Stimulated activated CD4-positive, alpha-beta T cell treated with anti-CD3 and anti-CD28 coated beads, Interleukin-12 subunit alpha, Interleukin-12 subunit beta, amount 100 ng/mL, for 4 hours (primary cell): ENCODE measurements at places on chromosomes 7 and 10.

- DNase-seq: no peak
These were observed 17.5 kb downstream of the GBF1 start for GRCh38 chr10:102262744-102263370.

DNA sequence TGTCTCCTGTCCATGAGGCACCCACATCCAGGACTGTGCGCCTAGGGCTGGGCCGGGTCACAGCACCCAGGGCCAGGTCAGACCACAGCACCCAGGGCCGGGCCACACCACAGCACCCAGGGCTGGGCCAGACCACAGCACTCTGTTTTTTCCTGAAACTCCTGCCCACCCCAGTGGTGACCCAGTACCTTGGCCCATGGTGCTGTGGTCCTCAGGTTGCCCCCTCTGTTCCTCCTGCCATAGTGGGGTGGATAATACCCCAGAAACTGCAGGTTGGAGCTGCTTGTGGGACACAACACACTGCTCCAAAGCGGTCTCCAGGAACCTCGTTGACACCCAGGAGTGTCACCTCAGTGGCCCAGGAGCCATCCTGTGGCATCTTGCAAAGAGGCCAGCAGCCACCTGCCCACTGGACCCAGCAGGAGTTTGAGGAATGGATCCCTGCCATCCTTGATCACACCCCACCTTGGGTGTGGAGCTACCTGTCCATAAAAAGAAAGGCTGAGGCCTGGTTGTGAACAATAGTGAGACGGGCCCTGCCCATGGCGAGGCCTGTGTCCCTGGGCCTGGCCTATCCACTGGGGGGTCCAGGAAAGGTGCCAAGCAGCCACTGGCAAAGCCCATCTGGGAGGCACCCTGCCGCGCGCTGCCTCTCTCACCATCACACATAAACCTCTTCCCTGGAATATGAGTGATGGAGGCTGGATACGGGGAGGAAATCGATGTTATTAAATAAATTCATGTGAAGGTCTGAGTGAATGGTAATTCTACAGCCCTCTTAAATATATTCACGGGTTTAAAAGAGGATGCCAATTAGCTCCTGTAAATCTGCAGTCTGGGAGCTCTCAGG lies 89.0 kb downstream of the NKX6-2 start:
- DNase-seq: no peak

- DNase-seq: no peak
These were observed 62.2 kb downstream of the ARHGAP22 start for GRCh38 chr10:48542471-48543181.

- DNase-seq: no peak
These were observed 213.5 kb downstream of the LHFPL3 start for GRCh38 chr7:104541897-104542296.

- DNase-seq: no peak
These were observed 196.3 kb downstream of the TNS3 start for GRCh38 chr7:47385536-47386125.

GRCh38 chr10:101218351-101219138 lies 10.7 kb downstream of the LBX1 start:
- no peak for DNase-seq

DNA sequence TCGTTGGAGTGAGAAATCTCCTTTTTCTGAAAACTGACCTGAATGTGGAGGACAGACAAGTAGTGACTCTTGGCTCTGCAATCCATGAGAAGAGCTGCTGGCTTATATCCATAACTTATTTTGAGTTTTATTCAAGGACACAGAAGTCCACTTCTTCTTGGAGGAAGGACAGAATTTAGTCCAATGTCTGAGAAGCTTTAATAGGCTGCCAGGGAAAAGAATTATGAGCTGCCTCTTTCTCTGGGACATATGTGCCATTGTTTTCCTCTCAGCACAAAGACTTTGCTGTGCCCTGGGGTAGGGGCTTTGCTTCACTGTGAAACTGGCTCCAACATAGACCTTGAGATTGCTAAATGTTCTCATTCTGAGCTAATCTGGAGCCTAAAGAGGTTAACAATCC lies 20.5 kb upstream of the AOC1 start:
- no peak for DNase-seq

DNA sequence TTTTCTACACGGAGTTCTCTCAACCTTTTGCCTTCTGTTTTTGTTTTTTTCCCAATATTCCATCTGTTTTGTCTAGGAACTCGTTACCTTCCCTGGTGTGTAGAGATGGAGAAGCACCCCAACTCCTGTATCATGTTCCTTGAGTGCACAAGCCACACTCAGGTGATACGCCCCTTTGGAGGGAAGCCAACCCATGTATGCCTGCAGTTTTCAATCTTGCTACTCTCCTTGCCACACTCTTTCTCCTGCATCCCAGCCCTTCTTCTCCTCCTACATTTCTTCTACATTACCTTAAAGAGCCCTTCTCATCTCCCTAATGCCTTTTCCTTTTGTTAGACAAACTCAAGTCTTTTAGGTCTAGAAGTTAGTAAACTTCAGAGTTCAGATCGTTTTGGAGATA lies 10.2 kb upstream of the SP4 start:
- no peak for DNase-seq

GRCh38 chr10:119112056-119112455 lies 8.1 kb downstream of the DENND10 start:
- DNase-seq: no peak

DNA sequence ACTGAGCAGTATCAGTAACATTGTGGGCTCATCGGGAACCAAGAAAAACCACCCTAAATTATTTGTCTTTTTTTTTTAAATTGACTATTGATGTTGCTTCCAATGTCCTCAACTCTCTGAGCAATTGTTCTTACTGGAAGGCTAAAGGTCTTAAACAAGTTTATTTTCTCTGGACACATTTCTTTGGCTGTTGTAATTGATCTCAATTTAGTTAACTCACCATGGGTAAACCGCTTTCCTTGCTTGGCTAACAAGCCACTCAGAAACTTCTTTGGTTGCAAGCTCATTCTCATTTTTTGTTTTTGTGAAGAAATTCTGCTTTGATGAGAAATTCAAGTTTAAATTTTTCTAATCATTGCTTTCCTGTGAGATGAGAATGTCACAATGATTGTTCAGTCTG lies 25.5 kb downstream of the CCDC71L start:
- DNase-seq: no peak

- no peak for DNase-seq
These were observed 673.4 kb downstream of the AUTS2 start for GRCh38 chr7:70271617-70272081.

DNA sequence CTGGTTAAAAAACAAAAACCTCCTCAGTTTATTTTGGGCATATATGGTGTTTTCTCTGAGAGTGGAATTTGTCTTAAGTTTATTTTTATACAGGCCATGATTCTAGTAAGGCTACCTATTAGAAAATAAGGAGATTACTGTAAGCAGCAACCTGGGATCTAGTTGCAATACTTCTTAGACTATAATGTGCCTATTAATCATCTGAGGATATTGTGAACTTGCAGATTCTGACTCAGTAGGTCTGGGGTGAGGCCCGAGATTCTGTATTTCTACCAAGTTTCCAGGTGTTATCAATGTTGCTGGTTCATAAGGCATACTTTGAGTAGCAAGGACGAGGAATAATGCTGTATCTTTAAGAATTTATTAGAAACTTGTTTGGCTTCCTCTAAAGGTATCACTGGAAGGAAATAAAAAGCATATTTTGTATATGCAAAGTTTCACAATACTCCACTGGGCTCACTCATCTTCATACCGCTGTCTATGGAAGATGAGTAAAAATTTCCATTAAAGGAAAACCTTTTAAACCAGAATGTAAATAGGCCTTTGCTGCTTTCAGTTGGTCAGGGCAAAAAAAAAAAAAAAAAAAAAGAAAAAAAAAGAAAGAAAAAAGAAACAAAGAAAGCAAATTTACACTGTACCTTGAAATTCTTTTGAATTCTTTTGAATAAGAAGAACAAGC lies 105.8 kb downstream of the BMPER start:
- DNase-seq: no peak

DNA sequence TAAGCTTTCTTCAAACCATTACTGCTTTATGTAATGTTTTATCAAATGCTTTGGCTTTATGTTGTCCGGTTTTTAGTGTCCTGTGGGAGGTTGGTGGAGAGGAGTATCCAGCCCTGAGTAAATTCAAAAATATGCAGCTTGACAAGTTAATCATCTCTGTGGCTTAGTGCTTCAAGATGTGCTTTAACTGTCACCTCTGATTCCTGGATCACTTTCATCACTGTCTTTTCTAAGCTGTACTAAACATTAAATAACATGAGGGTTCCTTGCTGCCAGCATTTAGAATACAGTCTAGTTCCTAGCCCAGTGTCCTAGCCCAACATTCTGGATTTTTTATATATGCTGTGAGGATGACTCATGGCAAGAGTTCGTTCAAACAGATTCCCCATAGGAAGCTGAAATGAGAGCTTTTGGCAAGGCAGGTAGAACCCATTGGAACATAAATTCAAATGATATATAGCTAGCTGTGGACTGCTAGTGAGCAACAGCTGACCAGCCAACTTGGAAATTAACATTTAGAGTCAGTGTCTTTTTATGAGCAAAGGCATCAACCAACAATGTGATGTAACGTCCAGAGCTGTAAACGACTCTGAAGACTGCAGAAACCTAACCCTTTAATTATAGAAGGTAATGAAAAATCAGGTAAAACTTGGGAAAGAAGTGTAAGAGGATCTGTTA lies 80.6 kb upstream of the OIT3 start:
- no peak for DNase-seq

DNA sequence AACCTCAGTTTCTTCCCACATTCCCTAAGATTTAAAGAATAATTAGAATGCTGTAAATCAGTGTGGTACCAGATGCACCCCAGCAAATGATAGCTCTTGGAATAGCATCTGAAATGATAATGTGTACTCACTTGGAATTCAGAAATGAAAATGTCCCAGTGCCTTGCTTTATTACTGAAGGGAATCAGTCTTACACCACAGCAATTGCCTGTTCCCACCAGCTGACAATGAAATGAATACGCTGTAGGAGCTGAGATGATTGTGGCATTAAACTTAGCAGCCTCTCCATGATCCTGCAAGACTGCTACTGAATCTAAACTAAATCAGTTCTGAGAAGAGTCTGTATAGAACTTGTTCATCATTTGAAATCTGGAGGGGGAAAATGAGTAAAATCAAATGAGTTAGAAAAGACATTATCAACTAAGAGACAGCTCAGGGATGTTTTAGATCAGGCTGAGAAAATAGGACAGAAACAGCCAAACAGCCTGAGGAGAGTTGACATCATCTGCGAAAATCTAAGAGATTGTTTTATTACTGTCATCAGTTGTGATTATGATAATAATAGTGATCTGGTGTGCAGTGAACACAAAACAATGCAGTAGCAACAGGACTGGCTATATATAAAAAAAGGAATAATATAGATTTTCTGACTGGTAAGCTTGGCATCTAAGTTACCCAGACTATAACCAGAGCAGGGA lies 108.6 kb upstream of the SLC13A1 start:
- no peak for DNase-seq

- no peak for DNase-seq
These were observed 191.9 kb downstream of the ETV1 start for GRCh38 chr7:13797545-13797944.

GRCh38 chr10:129448539-129448938 lies 18.5 kb upstream of the MGMT start:
- DNase-seq: no peak
